ENCODE measurements at places on chromosomes 1 and 21.

DNA sequence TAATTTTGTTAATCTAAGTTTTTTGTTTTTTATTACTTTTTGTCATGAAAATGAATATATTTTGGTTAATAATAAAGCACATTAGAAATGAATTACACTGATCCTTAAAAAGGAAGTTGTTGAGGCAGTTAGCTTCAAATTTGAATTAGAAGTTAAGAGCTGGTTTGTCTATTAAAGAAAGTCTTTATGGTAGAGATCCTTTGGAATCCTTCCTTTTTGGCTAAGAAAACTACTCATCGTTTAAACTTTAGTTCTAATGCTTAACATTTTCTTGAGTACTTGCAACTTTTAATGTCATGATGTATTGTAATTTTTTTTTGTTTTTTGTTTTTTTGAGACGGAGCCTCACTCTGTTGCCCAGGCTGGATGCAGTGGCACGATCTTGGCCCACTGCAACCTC, 2.4 kb downstream of the PTBP2 start:
- DNase-seq: no peak
- H3K4me1 ChIP-seq: peaks cover 47% of the 10 kb centered on the region
- no peaks in the 10 kb centered on the region for H3K27me3 ChIP-seq
- peaks cover 25% of the 10 kb centered on the region for H3K36me3 ChIP-seq
- H3K4me3 ChIP-seq: no peak overlapping the region
- no peak overlapping the region for H3K27ac ChIP-seq

GRCh38 chr1:154351363-154352068, 26.2 kb downstream of the ATP8B2 start:
- H3K4me1 ChIP-seq: peaks cover 42% of the 10 kb centered on the region
- no peak overlapping the region for H3K27ac ChIP-seq
- DNase-seq: no peak
- H3K27me3 ChIP-seq: no peaks in the 10 kb centered on the region

DNA sequence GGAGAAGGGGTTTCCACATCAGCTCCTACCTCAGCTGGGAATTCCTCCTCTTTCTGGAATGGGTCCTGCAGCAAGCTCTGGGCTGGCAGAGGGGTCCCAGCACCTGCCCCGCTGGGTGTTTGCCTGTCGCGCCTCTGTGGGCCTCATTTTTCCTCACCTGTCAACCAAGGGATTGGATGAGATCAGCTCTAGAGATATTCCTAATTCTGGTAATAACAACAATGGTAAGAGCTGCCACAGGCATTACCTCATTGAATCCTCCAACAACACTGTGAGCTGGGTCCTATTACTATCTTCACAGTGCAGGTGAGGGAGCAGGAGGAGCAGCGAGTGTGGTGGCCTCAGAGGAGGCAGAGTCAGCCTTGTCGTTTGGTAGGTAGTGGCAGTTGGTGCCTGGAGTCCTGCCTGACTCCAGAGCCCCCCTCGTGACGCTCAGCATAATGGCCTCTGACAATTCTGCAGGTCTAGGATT, 23.3 kb upstream of the PAX7 start:
- H3K4me1 ChIP-seq: no peaks in the 10 kb centered on the region
- peaks cover 9% of the 10 kb centered on the region for H3K27me3 ChIP-seq
- no peaks in the 10 kb centered on the region for H3K36me3 ChIP-seq

DNA sequence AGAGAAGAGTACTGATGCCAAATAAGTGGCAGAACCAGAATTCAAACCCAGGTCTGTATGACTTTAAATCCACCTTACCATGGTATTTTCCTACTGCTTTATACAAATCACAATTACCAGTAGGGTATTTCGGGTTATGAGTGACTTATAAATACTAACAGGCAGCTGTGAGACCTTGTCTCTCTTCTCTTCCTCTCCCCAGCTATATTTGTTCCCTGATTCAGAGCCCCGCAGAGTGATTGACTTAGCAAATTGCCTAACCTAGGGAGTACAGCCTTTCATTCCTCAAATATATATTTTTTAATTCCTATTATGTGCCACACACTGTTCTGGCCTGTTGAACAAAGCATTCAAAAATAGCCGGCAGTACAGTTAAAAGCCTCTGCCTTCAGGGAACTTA, 168.0 kb downstream of the CLEC20A start:
- H3K27ac ChIP-seq: no peak overlapping the region
- no peak overlapping the region for H3K4me3 ChIP-seq
- no peaks in the 10 kb centered on the region for H3K36me3 ChIP-seq
- H3K4me1 ChIP-seq: no peaks in the 10 kb centered on the region
- no peaks in the 10 kb centered on the region for H3K27me3 ChIP-seq

Data from activated T-cell treated with anti-CD3 and anti-CD28 coated beads, Interleukin-2, amount 50 U/mL, for 72 hours (primary cell).